CD4-positive, CD25-positive, alpha-beta regulatory T cell (primary cell): ENCODE measurements at places on chromosomes 13 and 19.
A peak's percentile ranks its signal among the peaks of the same experiment; 100 is the strongest.

GRCh38 chr19:46975925-46976782 is 43.5 kb upstream of the NPAS1 start:
- no peaks in the 10 kb centered on the region for H3K4me1 ChIP-seq
- H3K27ac ChIP-seq: no peak overlapping the region
- H3K27me3 ChIP-seq: no peaks in the 10 kb centered on the region
- H3K36me3 ChIP-seq: peaks cover 3% of the 10 kb centered on the region

DNA sequence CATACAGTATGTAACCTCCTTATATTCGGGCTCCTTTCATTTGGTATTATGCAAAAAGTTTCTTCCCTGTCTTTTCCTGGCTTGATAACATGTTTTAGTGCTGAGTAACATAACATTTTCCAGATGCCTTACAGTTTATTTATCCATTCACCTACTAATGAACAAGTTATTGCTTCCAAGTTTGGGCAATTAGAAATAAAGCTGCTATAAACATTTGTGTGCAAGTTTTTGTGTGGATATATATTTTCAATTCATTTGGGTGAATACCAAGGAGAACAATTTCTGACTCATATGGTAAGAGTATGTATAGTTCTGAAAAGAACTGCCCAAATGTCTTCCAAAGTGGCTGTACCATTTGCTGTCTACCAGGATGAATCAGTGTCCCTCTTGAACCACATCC is 360.9 kb downstream of the PCDH17 start:
- DNase-seq: no peak
- H3K27me3 ChIP-seq: no peaks in the 10 kb centered on the region
- no peak overlapping the region for H3K4me3 ChIP-seq
- no peaks in the 10 kb centered on the region for H3K36me3 ChIP-seq
- no peak overlapping the region for H3K27ac ChIP-seq
- no peaks in the 10 kb centered on the region for H3K4me1 ChIP-seq

DNA sequence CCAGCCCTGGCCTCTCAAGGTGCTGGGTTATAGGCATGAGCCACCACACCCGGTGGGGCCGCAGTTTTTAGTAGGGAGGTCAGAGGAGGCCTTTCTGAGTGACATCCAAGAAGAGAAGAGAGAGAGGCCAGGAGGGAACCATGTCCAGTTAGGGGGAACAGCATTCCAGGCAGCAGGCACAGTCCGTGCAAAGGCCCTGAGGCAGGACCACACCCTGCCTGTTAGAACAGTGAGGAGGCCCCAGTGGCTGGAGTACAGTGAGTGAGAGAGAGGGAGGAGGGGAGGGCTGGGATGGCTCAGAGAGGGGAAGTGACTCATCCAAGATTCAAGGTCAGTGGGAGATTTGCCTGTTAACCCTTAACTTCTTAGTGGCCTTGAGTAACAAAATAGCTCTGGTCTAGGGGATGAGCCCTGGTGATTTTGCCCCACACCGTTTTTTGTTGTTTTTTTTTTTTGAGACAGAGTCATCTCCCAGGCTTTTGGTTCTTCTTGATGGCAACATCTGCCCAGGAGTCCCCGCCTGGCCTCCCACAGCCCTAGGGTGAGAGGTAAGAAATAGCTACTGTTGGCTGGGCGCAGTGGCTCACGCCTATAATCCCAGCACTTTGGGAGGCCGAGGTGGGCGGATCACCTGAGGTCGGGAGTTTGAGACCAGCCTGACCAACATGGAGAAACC is 2.7 kb upstream of the PLIN3 start:
- H3K36me3 ChIP-seq: no peaks in the 10 kb centered on the region
- no peaks in the 10 kb centered on the region for H3K27me3 ChIP-seq
- no peak overlapping the region for H3K4me3 ChIP-seq
- no peak for DNase-seq

DNA sequence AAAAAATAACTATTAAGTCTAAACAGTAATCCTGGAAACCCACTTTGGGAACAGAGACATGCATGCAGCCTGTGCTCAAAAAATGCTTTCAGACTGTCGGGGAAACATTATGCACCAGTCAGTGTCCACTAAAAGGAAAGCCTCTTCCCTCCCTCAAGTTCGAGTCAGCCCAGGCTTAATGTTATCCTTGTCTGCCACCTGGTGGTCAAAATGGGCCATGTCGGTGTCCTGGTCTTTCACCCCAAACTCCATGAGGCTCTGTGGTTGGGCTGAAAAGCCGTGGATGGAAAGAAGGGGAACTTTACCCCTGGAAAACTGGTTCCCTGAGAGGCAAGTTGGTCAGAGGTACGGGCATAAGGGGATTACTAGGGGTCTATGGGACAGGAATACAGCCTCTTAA is 88.4 kb upstream of the ZNF492 start:
- H3K36me3 ChIP-seq: no peaks in the 10 kb centered on the region
- peak; percentile 16 for DNase-seq
- H3K4me3 ChIP-seq: no peak overlapping the region
- H3K27me3 ChIP-seq: no peaks in the 10 kb centered on the region

DNA sequence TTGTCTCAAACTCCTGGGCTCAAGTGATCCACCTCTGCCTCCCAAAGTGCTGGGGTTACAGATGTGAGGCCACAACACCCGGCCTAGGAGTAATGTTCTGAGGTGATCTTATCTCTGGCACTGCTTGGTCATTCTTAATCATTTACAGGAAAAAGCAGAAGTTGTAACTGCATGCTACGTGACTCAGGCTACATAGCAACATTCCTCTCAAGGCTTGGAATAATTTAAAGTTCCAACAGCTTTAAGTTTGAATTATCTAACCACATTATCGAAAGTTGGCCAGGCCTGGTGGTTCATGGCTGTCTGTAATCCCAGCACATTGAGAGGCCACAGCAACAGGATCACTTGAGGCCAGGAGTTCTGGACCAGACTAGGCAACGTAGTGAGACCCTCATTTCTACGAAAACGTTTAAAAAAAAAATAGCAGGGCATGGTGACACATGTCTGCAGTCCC is 3.9 kb upstream of the B9D2 start:
- no peaks in the 10 kb centered on the region for H3K36me3 ChIP-seq
- H3K4me1 ChIP-seq: peaks cover 13% of the 10 kb centered on the region
- DNase-seq: no peak
- no peak overlapping the region for H3K27ac ChIP-seq
- no peaks in the 10 kb centered on the region for H3K27me3 ChIP-seq

- no peak overlapping the region for H3K27ac ChIP-seq
- H3K4me3 ChIP-seq: no peak overlapping the region
- no peak for DNase-seq
- no peaks in the 10 kb centered on the region for H3K4me1 ChIP-seq
Measured at GRCh38 chr13:108365255-108365654, 95.7 kb downstream of the TNFSF13B start.
